DMS79 treated with DMSO at 0.1 percent for 48 hours (cell line): ENCODE measurements at places on chromosomes 2 and 18.

GRCh38 chr2:37923308-37924055 lies 1.6 kb upstream of the RMDN2 start:
- DNase-seq: no peak

DNA sequence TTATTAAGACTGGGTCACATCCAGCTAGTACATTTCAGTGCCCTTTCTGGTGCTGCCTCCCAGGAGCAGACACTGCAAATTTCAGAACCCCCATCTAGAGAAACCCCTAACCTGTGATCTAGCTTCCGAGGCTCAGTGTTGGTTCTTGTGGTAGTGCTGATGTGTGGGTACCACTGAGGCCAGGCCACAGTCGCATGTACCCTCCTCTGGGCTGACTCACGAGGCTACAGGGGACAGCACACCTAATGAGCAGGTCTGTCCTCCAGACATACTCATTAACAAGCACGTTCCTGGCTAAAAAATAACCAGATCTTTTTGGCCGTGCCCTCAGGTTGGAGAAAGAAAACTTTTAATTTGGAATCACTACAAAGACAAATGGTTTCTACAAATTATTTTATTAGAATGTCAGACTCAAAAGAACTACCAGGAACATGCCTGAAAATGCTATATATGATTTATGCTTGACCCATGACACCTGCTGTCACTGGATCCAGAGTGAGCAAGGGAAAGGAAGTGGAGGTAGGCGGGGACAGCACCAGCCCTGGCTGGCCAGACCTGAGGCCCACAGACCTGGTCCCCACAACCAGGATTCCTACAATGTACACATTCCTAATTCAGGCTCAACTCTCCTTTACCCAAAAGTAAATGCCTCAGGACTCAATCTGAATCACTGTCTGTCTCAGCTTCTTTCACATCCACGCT lies 8.5 kb downstream of the CIAO1 start:
- no peak for DNase-seq

DNA sequence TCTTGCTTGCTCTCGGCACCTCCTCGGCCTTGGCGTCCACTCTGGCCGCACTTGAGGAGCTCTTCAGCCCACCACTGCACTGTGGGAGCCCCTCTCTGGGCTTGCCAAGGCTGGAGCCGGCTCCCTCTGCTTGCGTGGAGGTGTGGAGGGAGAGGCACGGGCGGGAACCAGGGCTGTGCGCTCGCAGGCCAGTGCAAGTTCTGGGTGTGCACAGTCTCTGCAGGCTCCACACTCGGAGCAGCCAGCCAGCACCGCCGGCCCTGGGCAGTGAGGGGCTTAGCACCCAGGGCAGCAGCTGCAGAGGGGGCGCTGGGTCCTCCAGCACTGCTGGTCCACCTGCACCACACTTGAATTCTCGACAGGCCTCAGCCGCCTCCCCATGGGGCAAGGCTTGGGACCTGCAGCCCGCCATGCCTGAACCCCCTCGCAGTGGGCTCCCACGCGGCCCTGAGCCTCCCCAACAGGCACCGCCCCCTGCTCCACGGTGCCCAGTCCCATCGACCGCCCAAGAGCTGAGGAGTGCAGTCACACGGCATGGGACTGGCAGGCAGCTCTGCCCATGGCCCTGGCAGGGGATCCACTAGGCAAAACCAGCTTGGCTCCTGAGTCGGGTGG lies 411.2 kb upstream of the CHAC2 start:
- no peak for DNase-seq

DNA sequence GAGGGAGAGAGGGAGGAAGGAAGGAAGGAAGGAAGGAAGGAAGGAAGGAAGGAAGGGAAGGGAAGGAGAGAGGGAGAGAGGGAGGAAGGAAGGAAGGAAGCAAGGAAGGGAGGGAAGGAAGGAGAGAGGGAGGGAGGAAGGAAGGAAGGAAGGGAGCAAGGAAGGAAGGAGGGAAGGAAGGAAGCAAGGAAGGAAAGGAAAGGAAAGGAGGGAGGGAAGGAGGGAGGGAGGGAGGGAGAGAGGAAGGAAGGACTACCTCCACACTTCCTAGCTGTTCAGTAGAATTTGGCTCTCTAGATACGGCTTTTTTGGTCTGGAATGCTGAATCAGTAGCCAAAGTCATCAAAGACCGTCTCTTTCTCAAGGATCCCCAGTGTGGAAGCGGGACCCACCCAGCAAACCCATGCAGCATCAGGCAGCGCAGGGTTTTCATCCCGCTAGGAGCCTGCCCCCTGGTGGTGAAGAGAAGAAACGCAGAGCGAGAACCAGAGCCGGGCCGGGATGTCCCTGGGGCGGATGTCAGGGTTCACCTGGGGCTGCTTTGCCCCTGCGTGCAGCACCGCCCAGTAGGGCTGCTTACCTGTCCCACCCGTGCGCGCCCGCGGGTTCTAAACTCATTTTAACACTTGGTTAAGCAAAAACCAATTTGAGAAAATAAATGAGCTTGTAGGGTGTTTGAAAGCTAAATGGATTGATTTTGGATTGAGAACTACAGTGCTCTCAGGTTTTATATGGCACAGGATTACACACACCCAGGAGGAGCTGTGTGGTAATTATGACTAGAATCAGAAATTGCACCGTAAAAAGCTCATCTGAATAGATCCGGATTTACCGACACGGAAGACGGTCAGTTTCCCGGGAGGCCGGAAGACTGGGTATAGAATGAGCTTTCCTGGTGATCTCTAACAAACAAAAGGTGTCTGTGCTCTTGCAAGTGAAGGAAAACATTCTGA lies 48.1 kb upstream of the ARL4C start:
- no peak for DNase-seq
